ENCODE measurements at places on chromosomes 1 and 21.

DNA sequence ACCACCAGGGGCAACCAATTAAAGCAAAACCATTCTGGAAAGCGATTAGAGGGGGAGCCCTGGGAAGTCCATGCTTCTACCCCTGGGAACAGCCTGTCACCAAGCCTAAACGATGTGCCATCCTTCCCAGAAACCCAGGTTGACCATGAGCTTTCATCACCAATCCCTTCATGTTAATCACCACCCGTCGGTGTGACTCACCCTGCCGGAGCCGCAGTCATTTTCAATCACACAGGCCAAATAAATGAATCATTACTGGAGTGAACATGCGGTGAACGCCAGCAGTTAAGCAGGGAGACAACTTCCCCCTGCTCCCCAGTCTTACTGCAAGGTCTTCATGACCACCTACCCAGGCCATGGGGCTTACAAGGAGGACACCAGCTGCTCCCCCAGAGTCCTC is 308.8 kb downstream of the AJAP1 start:
- H3K36me3 ChIP-seq, result no peaks in the 10 kb centered on the region
- no peak for DNase-seq
- no peaks in the 10 kb centered on the region for H3K4me1 ChIP-seq
- no peak overlapping the region for H3K4me3 ChIP-seq
- H3K27me3 ChIP-seq, result no peaks in the 10 kb centered on the region

DNA sequence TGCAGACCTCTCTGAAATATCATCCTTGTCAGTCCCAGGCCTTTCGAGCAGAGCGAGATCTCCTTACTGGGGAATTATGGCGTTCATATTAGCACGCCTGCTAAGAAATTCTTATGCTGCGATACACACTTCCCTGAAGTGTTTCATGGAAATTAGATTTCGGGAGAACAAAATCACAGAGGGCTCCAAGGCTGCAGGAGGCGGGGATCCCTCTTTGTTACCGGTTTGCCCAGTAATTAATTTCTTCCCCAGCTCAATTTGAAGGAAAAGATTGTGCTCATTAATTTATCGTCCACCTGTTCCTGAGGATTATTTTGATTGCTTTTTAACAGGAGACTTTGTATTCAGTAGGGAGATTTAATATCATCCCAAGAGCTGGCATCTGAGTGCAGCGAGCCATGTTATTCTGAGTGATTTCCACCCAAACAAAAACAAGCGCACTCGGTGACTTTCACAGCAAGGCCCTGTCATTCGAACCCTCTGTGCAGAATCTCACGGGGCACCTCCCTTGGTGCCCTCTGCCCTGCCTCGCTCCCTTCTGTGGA is 202.3 kb upstream of the GALNT2 start:
- no peaks in the 10 kb centered on the region for H3K36me3 ChIP-seq
- DNase-seq, result no peak
- H3K27me3 ChIP-seq, result no peaks in the 10 kb centered on the region
- no peak overlapping the region for H3K4me3 ChIP-seq
- H3K4me1 ChIP-seq, result no peaks in the 10 kb centered on the region

DNA sequence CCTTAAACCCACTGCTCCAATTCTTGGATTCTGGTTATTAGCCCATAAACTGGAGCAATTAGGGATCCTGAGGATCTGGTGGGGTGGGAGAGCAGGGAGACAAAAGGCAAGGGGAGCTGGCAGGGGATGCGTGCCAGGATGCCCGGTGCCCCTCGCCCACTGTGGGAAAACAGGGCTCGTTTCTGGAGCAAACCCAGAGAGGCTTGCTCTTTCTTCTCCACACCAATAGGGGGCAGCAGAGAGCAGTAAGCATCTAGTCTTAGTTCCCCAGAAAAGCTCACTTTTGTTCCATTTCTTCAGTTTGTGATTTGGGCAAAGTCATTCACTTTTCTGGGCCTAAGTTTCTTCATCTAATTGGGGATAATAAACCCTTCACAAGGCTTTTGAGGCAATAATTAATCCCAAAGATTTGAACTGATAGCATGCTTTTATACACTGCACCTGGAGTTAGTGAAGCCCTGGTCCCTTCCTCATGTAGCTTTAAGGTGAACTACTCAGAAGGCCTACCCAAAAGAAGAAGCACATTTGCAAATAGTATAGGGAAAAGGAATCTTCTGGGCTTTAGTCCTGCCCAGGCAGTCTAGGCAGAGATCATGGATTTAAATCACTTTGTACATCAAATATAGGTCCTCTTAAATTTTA is 160.6 kb upstream of the USP24 start:
- no peak overlapping the region for H3K4me3 ChIP-seq
- no peaks in the 10 kb centered on the region for H3K36me3 ChIP-seq
- H3K27ac ChIP-seq, result no peak overlapping the region
- no peaks in the 10 kb centered on the region for H3K27me3 ChIP-seq
- peak; percentile 45 for DNase-seq

- no peaks in the 10 kb centered on the region for H3K36me3 ChIP-seq
- no peak overlapping the region for H3K4me3 ChIP-seq
- no peak overlapping the region for H3K27ac ChIP-seq
- no peak for DNase-seq
Observed at GRCh38 chr1:181779343-181779742, 282.2 kb downstream of the ZNF648 start.

GRCh38 chr1:160471253-160471652 is 51.8 kb downstream of the SLAMF6 start:
- H3K27me3 ChIP-seq, result no peaks in the 10 kb centered on the region
- H3K27ac ChIP-seq, result peak overlapping the region; percentile 50
- no peak for DNase-seq
- H3K4me1 ChIP-seq, result peaks cover 16% of the 10 kb centered on the region
- H3K36me3 ChIP-seq, result no peaks in the 10 kb centered on the region

DNA sequence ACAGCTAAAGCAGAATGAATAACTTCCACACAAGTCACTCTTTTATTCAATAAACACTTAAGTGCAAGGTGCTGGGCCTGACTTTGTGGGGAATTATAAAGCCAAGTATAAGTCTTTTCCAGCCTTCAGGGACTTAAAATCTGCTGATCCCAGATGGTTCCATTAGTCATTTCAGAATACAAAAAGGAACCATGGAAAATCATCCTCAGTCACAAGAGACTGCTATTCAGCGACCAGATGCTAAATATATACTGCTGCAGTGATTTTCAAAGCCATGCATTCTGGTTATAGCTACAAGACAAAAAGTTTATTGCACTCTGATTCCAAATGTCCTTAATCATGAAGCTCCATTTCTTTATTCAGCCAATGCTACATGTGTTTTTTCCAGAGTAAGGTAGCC is 25.7 kb downstream of the GLMN start:
- no peak for DNase-seq
- no peaks in the 10 kb centered on the region for H3K4me1 ChIP-seq
- peaks cover 83% of the 10 kb centered on the region for H3K36me3 ChIP-seq
- H3K4me3 ChIP-seq, result no peak overlapping the region

DNA sequence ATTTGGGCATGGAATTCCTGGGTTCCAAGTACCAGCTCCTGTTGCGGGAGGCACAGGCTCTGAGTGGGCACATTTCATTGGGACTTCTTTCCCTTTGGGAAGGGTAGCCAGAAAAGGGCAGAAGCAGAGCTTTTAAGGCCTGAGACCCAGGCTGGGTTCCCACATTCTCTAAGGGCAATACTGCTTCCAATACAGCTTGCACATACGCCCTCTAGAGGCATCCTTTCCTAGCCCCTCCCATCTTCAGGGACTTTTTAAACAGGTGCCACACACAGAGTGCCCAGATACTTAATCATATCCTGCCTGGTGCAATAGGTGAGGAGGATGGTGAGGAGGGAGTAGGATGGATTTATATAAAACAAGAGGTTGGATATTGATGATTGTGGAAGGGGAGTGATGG is 5.7 kb downstream of the GPR88 start:
- no peak overlapping the region for H3K4me3 ChIP-seq
- H3K27ac ChIP-seq, result no peak overlapping the region
- no peaks in the 10 kb centered on the region for H3K27me3 ChIP-seq
- no peaks in the 10 kb centered on the region for H3K4me1 ChIP-seq

- no peaks in the 10 kb centered on the region for H3K4me1 ChIP-seq
- peaks cover 15% of the 10 kb centered on the region for H3K36me3 ChIP-seq
- no peak overlapping the region for H3K27ac ChIP-seq
Observed at GRCh38 chr1:92244376-92244775, 26.7 kb downstream of the C1orf146 start.

GRCh38 chr1:241423541-241424479 is 66.8 kb upstream of the RGS7 start:
- H3K27me3 ChIP-seq, result no peaks in the 10 kb centered on the region
- H3K27ac ChIP-seq, result no peak overlapping the region
- no peak overlapping the region for H3K4me3 ChIP-seq
- DNase-seq, result no peak

- DNase-seq, result no peak
- H3K4me1 ChIP-seq, result no peaks in the 10 kb centered on the region
- H3K36me3 ChIP-seq, result no peaks in the 10 kb centered on the region
- no peak overlapping the region for H3K27ac ChIP-seq
Observed at GRCh38 chr1:43327549-43328292, 9.9 kb upstream of the MPL start.

- H3K36me3 ChIP-seq, result no peaks in the 10 kb centered on the region
- no peaks in the 10 kb centered on the region for H3K4me1 ChIP-seq
Observed at GRCh38 chr1:46508757-46509156, 19.1 kb downstream of the DMBX1 start.

GRCh38 chr1:100955322-100955721 is 59.4 kb downstream of the SLC30A7 start:
- no peaks in the 10 kb centered on the region for H3K4me1 ChIP-seq
- no peak overlapping the region for H3K4me3 ChIP-seq
- no peaks in the 10 kb centered on the region for H3K27me3 ChIP-seq
- H3K36me3 ChIP-seq, result peaks cover 25% of the 10 kb centered on the region

All from DND-41 (cell line).